NCI-H187 (cell line): ENCODE measurements at places on chromosomes 3 and 15.
A peak's percentile ranks its signal among the peaks of the same experiment; 100 is the strongest.

DNA sequence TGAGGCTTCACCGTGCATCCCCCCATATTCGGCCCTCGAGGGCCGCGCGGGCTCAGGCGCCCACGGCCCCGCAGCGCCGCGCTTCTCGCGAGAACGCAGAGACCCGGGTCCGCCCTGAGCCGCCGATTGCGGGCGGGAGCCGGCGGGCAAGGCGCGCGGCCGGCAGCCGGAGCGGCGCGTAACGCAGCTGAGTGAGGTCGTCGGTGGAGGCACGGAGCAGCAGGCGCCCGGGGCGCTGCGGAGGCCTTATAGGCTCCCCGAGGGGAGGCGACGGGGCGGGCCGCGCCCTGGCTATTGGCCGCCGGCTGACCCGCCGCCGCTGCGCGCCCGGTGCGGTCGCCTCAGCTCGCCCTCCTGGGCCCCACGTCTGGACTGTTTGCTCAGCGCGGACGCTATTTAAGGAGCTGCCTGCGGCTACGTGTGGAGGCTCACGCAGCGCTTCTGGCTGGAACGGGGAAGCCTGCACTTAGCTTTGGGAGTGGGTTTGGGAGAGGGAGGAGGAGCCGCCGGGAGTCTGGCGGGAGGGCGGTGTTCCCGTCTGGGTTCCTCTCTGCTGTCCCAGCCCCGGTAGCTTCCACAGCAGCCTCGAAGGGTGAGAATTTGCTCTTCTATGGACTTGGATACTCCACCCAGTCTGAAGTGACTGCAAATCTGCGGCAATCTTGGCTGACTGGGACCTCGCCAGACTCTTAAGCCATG is at the start of gene PLOD2:
Gene PLOD2 (minus strand): TSS at position 221 of the 699 bp plus-strand sequence. CDS start 195 bp downstream, at position 26.
- no peak for DNase-seq

DNA sequence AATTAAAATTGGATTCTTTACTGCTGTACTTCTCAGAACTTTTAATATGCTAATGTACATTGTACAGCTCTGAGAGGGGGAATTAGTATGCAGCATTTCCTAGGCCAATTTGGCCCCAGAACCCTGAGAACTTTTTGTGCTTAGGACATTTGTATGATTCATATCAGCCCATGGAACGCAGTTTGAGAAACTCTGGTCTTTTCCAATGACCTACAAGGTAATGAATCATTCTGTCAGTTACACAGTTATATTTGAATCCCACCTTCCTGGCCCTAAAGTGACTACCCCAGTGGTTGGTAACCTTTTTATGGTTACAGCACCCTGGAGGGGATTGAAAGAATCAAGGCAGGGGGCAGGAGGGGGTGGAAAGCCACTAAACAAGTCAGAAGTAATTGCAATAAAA is 25.6 kb upstream of the KBTBD12 start:
- DNase-seq: no peak

DNA sequence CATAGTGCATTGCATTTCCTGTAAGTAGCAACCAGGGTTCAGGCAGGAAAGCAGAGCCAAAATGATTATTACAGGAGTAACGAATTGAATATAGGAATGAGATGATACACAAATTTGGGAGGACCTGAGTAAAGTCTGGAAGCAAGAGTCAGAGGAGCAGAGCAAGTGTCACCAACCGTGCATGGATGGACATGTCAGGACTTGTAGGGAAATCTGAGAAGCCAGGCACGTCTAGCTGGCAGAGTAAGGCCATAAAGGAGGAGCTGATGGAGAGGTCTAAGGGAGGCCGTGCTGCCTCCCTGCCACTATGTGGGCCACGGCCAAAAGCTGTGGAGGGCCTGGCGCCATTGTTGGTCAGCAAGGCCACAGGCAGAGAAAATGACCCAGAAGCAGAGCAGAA is 22.4 kb downstream of the GJD2 start:
- no peak for DNase-seq

- no peak for DNase-seq
Observed at GRCh38 chr15:31405200-31405920, 78.7 kb downstream of the KLF13 start.

DNA sequence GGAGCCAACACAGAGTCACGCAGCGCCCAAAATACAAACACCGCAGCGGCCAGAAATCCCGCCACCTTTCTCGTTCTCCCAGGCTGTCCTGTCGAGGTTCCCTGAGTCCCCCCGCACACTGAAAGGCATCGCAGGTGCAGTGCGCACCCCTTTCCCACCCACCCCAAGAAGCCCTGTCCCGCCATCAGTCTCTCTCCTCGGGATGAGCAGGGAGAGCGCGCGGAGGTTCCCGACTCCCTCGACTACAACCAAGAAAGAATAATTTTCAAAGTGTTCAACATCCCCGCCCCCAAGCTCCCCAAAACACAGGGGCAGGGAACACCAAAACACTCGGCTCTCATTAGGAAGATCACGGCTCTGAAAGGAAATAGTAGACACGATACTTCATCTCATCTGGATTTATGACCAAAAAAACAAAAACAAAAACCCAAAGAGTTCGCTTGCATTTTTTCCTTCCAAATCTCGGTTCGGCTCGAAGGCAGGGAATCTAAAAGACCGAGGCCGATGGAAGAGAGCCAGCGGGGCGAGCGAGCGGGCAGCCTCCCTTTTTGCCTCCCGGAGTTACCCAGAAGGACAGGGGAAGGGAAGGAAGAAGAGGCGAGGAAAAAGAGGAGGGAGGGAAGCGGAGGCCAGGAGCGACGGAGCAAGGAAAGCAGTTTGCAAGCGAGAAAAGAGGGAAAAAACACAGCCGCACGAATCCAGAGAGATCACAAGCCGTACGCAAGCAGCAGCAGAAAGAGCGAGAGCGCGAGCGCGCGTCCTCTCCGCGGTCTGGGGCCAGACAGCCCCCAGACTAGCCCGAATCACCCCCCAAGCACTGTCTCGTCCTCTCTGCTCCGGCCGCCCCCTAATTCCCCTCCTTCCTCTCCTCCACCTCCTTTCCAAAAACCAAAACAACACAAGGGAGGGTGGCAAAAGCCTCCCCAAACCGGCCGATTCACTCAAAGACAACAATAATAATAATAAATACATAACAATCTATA is 808 bp downstream of the BCL6 start:
- DNase-seq: peak; percentile 33

DNA sequence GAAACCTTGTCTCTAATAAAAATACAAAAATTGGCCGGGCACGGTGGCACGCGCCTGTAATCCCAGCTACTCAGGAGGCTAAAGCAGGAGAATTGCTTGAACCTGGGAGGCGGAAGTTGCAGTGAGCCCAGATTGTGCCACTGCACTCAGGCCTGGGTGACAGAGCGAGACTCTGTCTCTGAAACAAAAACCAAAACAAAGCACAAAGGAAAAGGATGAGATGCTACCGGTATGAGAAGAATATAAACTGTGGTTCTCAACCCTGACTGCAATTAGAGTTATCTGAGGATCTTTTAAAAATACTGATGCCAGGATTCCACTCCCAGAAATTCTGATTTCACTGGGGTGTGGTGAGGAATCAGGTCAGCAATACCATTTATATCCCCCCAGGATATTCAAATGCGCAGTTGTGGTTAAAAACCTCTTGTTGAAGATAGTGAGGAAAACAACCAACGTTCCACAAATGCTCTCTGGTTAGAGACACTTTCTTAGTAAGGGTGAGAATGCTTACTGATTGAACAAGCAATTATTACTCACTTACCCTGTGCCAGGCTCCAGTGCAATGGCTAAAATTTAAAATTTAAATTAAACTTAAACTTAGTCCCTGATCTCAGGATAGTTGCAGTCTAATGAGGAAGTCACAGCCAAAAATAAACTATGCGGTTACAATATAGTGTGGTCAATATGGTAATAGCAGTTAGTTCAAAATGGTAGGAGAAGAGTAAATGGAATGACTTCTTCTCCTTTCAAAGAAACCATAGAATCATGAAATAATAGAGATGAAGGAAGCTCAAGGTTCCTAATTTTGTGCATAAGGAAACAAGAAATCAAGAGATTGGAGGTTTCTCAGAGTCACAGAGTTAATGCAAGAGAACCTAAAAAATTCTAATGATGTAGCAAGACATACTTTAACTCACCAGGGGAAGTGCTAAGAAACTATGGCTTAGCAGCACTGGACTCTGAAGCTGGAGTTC is 109.5 kb downstream of the SSR3 start:
- DNase-seq: no peak

DNA sequence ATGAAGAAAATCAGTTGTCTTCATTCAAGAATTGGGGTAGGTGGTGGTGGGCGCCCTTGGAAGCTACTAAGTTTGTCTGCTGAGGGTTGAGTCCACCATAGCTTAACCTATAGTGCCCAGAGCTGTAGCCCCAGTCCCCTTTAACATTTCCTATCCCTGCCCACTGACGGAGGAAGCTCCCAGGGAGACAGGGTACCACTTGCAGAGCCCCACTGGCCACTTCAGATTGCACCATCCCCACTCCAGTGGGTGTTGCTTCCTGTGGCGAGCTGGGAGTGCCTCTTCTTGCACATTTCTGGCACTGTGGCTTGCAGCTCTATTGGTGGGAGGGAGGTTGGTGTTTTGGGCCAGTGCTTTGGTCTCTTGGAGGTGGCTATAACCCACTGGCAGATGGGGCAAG is 2.7 kb downstream of the PXYLP1 start:
- DNase-seq: no peak

DNA sequence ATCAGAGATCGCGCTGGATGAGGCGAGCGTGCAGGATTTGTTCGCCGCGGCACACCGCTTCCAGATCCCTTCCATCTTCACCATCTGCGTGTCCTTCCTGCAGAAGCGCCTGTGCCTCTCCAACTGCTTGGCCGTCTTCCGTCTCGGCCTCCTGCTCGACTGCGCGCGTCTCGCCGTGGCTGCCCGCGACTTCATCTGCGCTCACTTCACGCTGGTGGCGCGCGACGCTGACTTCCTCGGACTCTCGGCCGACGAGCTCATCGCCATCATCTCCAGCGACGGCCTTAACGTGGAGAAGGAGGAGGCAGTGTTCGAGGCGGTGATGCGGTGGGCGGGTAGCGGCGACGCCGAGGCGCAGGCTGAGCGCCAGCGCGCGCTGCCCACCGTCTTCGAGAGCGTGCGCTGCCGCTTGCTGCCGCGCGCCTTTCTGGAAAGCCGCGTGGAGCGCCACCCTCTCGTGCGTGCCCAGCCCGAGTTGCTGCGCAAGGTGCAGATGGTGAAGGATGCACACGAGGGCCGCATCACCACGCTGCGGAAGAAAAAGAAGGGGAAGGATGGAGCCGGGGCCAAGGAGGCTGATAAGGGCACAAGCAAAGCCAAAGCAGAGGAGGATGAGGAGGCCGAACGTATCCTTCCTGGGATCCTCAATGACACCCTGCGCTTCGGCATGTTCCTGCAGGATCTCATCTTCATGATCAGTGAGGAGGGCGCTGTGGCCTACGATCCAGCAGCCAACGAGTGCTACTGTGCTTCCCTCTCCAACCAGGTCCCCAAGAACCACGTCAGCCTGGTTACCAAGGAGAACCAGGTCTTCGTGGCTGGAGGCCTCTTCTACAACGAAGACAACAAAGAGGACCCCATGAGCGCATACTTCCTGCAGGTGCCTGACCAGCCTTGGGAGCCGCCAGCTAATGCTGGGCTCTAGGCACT is 819 bp downstream of the KLHL40 start:
- DNase-seq: no peak

- no peak for DNase-seq
Observed at GRCh38 chr3:106130384-106131198, 261.8 kb upstream of the CBLB start.

- DNase-seq: no peak
Observed at GRCh38 chr15:79540551-79540950, 108.4 kb downstream of the MINAR1 start.

GRCh38 chr3:42703695-42704025 is 1.1 kb upstream of the HHATL start:
- DNase-seq: no peak

- DNase-seq: no peak
Observed at GRCh38 chr15:23857028-23857641, 170.0 kb upstream of the NDN start.

- DNase-seq: no peak
Observed at GRCh38 chr3:185677146-185677829, 91.2 kb downstream of the SENP2 start.

DNA sequence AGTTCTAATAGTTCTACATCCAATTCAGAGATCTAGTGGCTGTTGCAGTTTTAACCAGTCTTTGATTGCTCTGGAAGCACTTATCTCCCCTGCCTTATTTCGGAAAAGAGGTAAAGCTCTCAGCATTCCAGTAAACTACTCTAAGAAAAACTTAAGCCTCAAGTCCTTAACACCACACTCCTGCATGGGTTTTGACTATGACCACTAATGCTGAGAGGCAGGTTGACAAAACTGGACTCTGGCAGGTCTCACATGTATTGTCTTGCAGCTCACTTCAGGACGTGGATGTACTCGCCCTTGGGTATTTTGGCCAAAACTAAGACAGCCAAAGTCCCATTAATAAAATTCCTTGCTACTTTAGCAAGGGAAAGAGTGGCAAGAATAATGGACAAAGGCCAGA is 405.9 kb upstream of the GRM7 start:
- DNase-seq: no peak

DNA sequence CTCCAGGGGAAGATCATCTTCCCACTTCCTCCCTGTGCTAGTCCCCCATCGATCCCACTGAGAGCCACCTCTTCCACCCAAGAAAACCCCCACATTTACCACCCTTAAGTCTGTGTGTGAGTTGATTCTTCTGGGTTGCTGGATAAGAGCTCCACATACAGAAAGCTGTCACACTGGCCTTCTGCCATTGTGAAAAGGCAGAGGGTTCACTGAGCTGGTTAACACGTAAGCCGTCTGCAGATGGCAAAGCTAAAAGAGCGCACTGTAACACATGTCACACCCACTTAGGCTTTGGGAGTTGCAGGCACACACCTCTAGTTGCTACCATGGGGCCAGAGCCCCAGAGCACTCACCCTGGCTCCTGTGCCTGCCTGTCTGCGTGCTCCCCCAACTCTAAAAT is 309.8 kb upstream of the LRRC3B start:
- no peak for DNase-seq

DNA sequence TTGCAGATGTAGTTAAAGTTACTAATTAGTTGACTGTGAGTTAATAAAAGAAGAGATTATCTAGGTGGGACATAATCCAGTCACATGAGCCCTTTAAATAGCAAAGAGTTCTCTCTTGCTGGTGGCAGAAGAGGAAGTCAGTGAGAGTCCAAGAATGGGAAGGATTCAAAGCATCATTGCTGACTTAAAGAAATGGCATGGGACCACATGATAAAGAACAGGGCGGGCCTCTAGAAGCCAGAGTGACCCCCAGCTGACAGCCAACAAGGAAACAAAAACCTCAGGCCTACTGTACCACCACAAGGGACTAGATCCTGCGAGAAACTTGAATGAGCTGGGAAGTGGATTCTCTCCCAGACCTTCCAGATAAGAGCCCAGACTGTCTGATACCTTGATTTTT is 447.2 kb upstream of the CCDC54 start:
- no peak for DNase-seq

DNA sequence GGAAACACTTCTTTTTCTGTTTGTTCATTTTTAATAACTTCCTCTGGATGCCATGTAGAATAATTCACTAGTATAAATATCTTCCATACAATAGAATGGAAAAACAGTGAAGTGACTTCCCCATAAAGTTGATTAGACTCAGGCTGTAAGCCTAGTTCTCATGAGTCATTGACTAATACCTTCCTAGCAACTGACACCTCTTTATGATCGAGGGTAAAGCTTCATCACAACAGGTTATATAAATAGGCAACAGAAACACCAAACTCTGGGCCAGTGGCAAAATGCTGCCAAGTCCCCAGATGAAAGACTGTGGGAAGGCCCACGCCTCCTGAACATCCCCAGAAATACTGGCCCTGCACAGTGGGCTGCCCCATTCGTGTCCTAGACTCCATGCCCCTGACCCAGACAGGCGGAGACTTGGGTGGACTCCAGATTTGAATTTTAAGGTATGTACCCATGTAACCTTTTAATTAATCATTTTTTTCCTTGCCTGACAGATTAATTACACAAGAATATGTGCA is 71.3 kb upstream of the TBC1D23 start:
- no peak for DNase-seq
